ENCODE measurements at places on chromosomes 12 and 14.

- DNase-seq = peak; percentile 67
Measured at GRCh38 chr12:117408161-117408791, 46.9 kb upstream of the NOS1 start.

DNA sequence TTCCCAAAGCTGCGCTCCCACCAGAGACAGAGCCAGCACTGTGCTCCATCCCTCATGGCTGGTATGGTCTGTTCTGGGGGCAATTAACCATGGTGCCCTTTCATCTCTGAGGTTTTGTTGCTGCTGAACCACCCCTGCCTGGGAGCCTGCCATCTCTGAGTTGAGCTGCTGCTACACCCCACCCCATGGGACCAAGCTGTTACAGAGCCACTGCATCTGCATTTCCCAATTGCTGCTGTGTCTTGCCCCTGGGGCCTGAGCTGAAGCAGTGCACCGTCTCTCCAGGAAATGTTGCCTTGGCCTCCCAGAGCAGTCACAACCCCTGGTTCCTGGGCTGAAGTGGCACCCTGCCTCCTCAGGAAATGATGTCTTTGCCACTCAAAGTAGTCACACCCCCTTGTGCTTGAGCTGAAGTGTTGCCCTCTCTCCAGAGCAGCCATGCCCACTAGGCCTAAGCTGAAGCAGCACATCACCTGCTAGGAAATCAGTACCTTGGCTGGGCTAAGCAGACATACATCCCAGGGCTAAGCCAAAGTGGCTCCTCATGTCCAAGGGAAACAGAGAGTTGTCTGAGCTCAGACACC is 140.3 kb downstream of the RERGL start:
- no peak for DNase-seq

DNA sequence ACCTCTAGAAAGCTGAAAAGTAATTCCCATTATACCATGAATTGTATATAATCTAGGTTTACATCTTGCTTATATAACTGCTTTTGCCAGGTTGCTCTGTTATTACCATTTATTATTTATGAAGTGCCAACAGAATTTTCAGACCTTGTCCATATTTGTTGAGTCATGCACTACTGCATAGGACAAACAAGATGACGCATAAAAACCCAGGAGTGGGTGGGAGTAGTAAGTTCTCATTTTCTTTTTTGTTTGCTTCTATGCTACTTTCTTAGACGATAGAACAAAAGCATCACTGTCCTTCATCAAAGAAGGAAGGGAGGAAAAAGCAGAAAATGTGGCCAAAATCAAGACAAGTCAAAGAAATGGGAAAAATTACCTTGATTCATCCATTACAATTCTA is 119.0 kb upstream of the RASSF8 start:
- DNase-seq = no peak

DNA sequence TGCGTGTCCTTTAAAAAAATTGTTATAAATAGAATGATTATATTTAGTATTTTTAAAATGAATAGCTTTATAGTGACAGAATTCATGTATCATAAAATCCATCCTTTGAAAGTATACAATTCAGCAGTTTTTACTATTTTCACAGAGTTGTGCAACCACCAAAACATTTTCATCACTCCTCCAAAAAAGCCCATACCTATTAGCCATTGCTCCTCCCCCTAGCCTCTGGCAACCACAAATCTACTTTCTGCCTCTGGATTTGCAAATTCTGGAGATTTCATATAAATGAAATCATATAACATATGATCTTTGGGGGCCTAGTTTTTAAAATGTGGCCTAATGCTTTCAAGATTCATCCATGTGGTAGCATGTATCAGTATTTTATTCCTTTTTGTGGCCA is 117.9 kb upstream of the MED13L start:
- peak; percentile 45 for DNase-seq

GRCh38 chr12:26266881-26267280 is 71.5 kb downstream of the SSPN start:
- DNase-seq = no peak

DNA sequence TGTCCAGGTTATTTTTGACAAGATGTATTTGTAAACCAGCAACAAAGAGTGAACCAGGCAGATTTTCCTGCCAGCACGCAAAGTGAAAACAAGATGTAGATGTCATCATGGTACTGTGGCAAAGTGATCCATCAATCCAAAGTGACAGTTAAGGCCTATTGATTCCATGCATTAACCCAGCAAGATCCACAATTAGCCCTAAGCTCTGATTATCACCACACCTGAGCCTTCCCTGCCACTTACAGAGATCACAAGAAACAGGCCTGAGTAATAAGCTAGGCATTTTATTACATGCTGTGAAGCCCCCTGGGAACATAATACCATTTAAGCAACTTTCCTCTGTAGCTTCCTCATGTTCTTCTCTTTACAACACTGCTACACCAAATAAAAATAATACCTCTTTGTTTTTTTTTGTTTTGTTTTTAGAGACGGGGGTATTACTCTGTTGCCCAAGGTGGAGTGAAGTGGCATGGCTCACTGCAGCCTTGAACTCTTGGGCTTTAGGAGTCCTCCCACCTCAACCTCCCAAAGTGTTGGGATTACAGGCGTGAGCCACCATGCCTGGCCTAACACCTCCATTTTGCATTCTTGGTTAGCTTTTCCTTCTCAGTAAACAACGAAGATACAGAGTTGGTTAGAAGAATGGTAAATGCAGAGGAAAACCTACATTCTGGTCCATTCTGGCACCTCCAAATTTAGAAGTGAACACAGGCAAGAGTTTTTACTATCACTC is 85.5 kb downstream of the STON2 start:
- DNase-seq = no peak

- no peak for DNase-seq
Measured at GRCh38 chr12:127301876-127302275, 965.1 kb upstream of the TMEM132C start.

DNA sequence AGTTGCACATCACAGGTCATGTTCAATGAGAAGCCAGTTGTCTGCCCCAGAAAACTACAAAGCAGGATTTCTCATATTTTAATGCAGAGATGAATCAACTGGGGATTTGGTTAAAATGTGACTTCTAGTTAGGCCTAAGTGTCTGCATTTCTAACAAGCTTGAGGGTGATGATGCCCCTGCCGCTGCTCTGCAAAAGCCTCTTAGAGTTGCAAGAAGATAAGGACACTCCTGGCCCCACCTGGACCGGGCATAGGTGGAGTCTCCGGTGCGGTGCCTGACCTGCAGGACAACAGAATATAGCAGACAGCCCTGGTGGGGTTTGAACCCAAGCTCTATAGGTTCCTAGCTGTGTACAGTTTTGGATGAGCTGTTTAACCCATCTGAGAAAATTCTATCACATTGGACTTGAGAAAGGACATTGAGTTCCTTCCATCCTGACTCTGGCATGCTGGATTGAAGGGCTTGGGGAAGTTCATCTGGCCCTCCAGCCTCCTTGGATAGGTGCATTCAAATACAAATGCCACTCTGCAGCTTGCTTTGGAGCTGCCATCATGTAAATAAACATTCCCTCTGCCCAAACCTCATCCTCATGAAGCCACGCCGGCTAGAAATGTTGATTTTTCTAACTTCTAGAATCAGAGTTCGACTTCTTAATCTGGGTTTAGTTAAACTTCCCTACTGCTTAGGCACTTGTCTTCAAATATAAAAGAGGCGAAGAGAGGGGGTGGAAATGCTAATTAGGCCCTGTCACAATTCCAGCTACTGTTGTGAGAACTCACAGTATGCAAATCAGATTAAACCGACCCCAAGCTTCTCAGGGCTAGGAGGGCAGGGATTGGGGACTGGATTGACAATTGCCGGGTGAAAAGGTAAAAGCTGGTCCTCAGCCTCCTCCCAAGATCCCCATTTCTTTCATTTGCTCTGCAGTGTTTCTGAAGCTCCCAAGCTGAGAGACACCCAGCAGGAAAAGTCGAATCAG is 1225.6 kb downstream of the VRK1 start:
- no peak for DNase-seq

DNA sequence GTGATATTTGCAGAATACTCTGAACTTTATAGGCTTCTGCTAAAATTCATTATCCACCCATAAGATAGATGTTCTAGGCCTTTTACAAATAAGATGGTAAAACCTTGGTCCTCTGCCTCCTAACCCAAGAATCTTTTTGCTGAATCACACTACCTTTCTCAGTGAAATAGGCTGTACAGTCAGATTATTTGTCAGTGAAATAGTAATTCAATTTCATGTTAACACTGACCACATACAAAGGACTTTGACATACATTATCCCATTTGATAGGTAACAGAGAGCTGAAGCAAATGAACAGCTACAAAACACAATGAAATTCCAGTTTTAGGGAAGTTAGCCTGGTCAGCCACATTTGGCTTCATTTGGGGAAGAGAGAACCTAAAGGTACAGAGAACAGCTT is 141.1 kb downstream of the PCNX1 start:
- no peak for DNase-seq

DNA sequence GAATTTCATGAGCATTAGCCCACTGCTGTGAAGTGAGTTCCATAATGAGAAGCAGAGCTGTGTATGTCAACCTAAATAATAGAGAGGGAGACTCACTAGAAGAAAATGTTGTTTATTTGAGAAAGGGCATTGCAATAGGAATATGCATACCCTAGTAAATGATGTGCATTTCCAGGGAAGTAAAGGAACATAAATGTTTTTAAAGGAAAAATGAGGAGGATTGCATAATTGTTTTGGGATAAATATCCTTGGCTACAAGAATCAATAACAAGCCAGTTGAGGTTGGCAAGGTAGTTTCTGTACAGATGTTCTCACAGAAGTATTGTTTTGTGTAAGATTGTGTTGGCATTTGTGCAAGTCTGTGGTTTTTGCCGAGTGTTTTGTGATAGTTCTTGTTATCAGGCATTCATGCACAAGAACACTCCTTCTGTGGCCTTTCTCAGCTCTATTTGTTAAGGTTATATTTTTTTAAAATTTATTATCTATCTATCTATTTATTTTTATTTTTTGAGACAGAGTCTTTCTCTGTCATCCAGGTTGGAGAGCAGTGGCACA is 47.1 kb downstream of the EMP1 start:
- DNase-seq = no peak

DNA sequence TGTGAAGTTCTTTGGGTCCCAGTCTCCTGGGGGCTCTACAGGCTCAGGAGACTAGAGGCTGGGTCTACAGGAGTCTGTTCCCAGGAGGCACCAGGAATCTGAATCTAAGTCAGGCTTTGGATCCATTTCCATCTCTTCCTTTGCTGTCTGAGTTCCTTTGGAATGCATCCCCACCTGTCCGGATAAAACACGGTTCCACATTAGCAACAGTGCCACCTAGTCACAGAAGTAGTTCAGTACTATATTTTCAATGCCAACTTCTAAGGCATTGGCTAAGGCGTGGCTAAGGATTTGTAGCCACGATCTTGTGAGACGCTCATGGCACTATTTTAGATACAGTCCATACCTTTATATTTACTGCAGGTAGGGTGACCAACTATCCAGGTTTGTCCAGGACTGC is 15.1 kb downstream of the ZC2HC1C start:
- DNase-seq = no peak

DNA sequence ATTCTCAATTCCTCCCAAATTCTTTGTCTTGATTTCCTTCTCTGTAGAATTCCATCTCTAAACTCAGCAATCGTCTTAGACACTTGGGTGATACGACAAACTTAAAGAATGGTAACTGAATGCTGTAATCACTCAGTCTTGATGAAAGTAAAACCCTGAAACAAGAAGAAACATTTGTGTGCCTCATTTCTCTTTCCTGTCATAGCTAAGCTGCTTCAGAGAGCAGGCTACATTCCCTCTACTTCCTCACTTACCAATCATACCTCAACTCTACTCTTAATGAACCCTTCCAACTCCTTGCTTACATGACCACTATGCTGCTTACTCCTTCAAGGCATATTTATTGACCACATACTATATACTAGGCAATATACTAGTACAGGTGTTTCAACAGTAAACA is 8.3 kb downstream of the MAP4K5 start:
- DNase-seq = no peak

Measured in stromal cell of bone marrow (primary cell).